Stimulated activated naive B cell treated with anti-CD40 and anti-IgM and Interleukin-4, amounts not matched to agents 10 μg/mL and 1 μg/mL and 100 μg/mL, for 72 hours (primary cell): ENCODE measurements at places on chromosomes 11 and 22.

GRCh38 chr11:68312780-68313573 is 586 bp downstream of the LRP5 start:
- DNase-seq = no peak

DNA sequence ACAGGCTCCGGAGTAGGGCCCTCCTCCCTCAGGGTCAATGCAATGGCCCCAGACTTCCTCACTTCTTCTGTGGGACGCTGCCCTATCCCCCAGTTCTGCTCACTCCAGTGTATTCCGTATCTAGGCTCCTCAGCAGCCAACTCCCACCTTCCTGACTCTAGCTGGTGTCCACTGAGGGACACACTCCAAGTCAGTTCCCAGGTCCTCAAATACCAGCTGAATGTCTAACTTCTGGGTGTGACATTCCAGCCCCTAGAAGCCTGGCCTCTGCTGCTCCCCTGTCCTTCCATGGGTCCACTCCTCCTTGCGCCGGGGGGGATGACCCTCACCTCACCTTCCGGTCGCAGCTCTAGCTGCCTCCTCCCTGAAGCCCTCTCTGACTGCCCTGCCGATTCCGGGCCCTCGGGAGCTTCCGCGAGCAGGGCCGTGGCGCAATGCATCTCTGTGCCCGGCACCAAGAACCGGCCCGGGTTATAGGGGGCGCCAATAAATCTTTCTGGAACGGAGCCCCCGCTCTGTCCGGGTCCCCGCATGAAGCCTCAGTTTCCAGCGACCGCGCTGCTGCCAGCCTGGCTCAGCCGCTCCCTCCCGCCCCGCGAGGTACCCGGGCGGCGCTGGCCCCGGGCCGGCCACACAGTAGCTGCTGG is 15.4 kb downstream of the BAD start:
- no peak for DNase-seq

- DNase-seq = peak; percentile 71
These were observed 694 bp downstream of the TMEM123 start for GRCh38 chr11:102451681-102452460.

- no peak for DNase-seq
These were observed 161.8 kb downstream of the IGLL1 start for GRCh38 chr22:23418159-23418788.

GRCh38 chr22:46815896-46816731 is 53.7 kb downstream of the TBC1D22A start:
- DNase-seq = no peak
